Activated CD4-positive, alpha-beta T cell treated with anti-CD3 and anti-CD28 coated beads, Interleukin-2, amount 50 U/mL, for 16 hours (primary cell): ENCODE measurements at places on chromosomes 4 and X.
A peak's percentile ranks its signal among the peaks of the same experiment; 100 is the strongest.

GRCh38 chr4:5572114-5572513 is 136.2 kb downstream of the EVC2 start:
- DNase-seq, result no peak

GRCh38 chr4:150117629-150118028 is 39.4 kb downstream of the DCLK2 start:
- no peak for DNase-seq

DNA sequence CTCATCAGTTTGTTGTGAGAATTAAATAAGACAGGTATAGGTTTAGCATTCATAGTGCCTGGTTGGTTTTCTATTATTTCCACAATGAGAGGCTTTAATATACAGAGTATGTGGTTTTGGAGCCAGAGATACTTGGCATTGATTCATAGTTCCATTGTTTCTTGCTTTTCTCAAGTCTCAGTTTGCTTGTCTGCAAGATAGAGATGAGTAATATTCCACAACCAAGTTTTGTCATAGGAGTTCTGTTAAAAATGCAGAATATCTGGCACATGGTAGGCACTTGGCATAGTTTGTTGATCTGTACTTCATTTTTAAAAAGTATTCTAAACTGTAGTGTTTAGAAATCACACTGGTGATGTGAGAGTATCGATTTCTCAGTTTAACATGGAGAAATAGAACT is 37.5 kb upstream of the EDA2R start:
- DNase-seq, result no peak

DNA sequence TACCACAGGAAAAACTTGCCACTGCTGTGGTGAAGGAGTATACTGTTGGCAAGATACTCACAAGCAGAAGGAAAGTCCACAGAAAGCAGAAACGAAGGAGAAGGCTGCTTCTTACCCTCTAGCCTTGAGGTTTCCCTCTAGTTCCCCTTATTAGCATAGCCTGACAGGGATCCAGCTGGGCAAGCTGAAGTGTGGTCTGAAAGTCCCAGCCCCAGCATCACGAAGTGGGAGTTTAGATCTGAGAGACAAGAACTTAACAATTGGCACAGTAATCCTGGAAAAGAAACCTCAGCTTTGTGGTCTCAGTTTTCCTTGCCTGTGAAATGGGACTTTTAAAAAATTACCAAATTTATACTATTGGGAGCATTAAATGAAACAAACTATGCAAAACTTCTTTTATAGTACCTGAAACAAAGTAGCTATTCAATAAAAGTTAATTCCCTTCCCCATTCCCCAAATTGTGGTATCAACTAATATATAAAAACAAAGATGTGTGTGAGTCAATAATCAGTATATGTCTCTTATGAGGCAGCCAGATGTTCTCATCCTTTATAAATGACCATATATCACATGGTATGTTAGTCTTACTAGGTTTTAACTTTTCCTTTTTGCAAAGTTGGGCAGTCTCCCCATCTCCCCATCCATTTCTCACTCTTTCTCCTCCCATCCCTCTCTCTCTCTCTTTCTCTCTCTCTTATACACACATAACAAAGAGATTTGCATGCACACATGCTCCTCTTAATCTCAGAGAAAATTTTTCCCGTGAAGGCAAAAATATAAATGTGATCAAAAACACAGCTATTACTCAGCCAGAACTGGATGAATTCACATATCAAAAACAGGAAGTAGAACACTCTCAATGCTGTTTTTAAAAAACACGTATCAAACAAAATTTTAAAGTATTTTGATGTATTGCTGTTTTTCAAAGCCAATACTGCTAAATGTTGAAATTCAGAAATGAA is 57.8 kb downstream of the SCFD2 start:
- DNase-seq, result no peak

GRCh38 chr4:102638621-102639020 is 122.1 kb downstream of the MANBA start:
- DNase-seq, result no peak

DNA sequence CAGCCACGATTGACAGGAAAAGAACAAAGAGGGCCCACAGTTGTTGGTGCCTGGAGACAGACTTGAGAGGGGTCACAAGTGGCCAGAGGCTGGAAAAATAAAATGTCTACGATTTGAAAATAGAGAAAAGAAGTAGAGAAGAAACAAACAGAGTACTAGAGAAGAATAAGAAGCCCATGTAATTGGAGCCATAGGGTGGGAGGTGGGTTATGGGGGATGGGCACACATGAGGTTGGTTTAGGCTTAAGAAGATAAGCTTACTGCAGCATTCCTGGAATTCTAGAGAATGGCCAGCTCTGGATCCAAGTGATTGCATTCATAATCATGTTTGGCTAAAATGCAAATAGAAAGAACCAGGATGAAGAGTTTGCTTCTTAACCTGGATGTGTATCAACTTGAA is 210.7 kb downstream of the MAML3 start:
- DNase-seq, result no peak

- DNase-seq, result no peak
These were observed 35.1 kb downstream of the TMLHE start for GRCh38 chrX:155577682-155578081.

DNA sequence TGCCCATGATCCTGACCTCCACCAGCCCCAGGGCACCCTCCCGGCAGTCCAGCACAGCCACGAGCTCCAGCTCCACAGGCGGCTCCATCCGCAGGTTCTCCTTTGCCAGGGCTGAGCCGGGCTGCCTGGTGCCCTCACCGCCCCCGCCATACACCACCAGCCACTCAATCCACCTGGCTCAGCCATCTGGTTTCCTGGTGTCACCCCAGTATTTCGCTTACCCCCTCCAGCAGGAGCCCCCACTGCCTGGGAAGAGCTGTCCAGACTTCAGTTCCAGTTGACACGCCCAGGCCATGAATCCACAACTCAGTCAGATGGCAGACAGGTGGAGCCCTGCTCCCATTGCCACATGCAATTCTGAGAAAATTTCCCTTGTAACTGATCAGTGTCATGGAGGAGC is 3.9 kb downstream of the SHISA3 start:
- no peak for DNase-seq

DNA sequence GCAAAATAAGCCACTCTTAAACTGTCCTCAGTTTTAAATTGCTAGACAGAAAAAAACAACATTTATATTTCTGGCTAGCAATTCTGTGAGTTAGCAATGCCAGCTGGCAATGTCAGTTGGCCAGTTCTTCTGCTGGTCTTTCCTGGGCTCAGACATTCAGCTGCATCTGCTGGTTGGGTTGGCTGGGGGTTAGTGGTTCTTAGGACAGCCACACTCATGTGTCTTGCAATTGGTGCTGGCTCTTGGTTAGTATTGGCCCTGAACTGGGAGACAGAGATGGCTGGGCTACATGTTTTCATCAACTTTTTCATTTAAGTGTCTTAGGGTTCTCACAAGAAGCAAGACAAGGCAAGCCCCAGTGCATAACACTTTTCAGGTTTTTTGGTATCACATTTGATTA is 48.0 kb upstream of the PDLIM5 start:
- no peak for DNase-seq

DNA sequence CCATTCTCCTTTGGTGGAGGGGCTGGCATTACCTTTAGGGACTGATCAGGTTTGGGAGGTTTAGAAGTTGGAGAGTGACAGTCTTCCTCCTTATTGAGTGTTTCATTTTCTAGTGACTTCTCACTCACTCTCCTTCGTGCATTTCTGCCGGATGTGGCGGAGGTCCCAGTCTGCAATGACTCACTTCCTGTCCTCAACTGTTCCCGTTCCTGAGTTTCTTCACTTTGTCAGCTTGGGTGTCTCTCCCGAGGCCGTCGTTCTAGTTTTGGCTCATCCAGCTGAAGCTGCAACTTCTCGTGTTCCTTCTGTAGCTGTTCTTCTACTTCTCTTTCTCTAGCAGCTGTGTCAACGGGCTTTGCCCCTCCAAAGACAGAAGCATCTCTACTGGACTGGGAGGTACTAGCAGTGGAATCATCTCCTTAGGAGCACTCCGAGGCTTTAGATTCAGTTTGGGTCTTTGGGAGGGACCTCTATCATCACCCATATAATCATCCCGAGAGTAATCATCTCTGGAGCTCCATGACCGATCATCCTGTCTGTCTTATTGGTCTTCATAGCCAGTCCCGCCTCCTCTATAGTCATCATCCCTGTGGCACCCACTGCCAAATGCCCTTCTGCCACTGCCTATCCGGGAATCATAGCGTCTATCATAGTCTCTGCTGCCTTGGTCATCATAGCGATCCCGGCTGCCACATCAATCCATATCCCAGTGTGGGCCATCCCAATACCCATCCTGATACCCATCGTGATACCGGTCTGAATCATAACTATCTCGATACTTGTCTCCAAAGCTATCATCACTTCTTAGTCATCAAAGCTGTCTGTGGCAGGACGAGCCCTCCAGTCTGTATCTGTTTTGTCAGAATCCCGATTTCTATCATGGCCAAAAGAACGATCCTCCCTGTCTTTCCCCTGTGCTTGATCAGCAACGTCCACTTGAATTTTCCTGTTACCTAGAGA is 35.3 kb upstream of the VSIG4 start:
- DNase-seq, result peak; percentile 74

GRCh38 chrX:40446921-40447320 is 133.8 kb upstream of the ATP6AP2 start:
- DNase-seq, result no peak

- peak; percentile 30 for DNase-seq
These were observed at the start of gene NDST3 for GRCh38 chr4:118034053-118034785. NDST3 (plus strand) TSS chr4:118034486; CDS start chr4:118053911, 19,425 bp downstream.
